ENCODE measurements at places on chromosomes 2 and 18.

GRCh38 chr18:9475643-9476591 lies 604 bp downstream of the RALBP1 start:
- peak; percentile 5 for DNase-seq

- DNase-seq: no peak
These were observed 32.5 kb upstream of the CCL20 start for GRCh38 chr2:227780981-227781615.

DNA sequence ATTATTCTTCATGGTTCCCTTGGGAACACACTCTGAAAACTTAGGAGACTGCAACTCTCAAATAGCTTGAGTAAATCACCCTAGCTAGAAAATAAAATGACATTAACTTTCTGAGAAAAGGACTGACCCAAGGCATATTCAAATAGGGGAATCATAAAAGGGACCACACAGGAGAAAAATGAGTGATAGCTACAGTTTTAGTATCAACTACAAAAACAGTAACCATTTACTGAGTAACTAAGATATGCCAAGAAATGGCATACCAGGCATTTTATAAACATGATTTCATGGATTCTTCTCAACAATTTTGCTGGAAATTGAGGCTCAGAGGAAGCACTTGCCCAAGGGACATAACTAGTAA lies 84.5 kb downstream of the AFF3 start:
- DNase-seq: no peak

DNA sequence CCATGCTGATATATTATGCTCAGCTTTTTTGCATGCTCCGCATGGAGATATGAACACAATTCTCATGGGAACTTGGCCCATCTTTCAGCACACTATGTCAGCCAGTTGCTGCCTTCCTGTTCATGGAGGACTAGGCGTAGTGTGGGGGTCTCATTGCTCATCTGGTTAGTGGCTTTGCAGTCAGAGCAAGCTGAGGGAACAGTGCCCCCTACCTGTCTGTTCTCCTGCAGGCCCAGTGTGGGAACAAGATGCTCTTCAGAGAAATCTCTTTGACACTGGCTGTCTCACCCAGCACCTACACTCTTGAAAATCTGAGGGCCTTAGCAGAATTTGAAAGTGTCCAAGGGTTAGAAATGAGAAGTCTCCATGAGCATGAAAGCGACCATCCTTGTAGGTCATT lies 47.1 kb downstream of the SPTBN1 start:
- DNase-seq: no peak

DNA sequence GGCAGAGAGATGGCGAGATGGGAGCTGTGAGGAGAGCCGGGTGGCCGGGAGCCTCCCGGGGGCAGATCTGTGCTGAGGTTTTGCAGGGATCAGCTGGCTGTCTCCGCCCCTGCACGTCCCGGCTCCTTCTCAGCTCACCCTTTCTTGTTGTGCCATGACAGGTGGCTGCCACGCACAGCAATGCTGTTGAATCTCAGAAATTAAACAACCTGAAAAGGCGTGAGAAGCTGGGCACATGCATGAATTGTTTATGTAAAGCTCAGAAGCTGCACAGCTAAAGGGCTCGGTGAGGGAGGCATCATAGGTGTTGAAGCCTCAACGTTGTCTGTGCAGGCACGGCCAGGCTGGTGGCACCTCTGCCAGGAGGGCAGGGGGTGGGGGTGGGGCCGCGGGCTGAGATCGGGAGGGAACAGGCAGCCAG lies 858 bp upstream of the RTP5 start:
- DNase-seq: no peak

Measured in stimulated activated CD4-positive, alpha-beta T cell treated with anti-CD3 and anti-CD28 coated beads, Interleukin-2, amount 100 ng/mL, for 48 hours (primary cell).